NCI-H2029 (cell line): ENCODE measurements at places on chromosomes 2 and 18.
A peak's percentile ranks its signal among the peaks of the same experiment; 100 is the strongest.

DNA sequence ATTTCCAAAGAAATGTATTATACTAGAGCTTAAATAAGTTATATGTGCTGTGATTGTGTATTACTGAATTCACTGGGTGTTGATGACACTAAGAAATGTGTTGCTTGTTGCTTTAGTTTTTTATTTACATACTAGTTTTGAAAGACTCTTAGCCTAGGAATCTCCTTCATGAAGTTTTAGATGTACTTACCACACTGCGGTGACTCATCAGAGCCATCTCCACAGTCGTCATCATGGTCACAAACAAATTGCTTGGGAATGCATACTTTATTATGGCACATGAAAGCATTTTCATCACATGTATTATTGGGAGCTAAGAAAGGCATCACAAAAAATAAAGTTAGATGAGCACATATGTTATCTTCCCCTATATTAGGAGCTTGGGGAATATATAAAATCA is 1624.2 kb downstream of the LRP1B start:
- DNase-seq: no peak

GRCh38 chr18:5510135-5510846 is 33.5 kb downstream of the EPB41L3 start:
- DNase-seq: no peak

- peak; percentile 46 for DNase-seq
Measured at GRCh38 chr2:66478731-66479316, 43.9 kb downstream of the MEIS1 start.

DNA sequence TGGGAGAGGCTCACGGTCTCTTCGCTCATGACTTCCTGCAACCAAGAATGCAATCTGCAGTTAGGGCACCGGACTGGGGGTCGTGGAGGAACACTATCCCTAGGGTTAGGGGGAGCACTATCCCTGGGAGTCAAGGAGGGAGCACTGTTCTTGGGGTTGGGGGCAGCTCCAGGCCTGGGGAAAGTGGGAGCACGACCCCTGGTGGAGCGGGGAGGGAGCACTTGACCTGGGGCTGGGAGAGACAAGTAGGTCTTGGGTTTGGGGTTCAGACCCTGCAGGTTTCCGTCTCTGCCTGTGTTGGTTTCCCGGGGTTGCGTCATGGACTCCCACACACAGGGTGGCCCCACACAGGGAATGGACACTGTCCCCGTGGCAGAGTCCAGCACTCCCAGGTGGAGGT is 133.6 kb downstream of the TPO start:
- DNase-seq: no peak

GRCh38 chr2:227703280-227703732 is 14.5 kb downstream of the SLC19A3 start:
- peak; percentile 34 for DNase-seq

GRCh38 chr2:27664154-27664574 is 475 bp downstream of the SLC4A1AP start:
- no peak for DNase-seq

- DNase-seq: no peak
Measured at GRCh38 chr2:8430628-8431027, 251.2 kb upstream of the ID2 start.

GRCh38 chr2:113132414-113133021 is 5.1 kb downstream of the IL1RN start:
- no peak for DNase-seq

DNA sequence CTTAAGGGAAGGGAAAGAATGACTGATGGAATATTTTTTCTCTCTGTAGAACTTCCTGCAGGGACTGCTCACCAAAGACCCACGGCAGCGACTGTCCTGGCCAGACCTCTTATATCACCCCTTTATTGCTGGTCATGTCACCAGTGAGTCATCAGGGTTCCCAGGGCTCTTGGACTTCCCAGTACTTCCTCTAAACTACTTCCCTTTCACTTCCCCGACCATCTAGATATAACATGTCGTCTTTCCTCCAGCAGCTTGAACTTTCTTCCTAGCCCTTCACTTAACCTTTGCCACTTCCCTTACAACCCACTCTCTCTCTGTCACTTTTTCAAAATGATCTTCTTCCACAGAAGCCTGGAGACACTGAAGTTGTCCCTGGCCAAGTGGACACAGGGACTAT is 7.2 kb downstream of the STK36 start:
- DNase-seq: no peak

GRCh38 chr2:181457121-181457740 is at the start of gene ITGA4:
TSS of gene ITGA4 (plus strand) at chr2:181457386. CDS start at chr2:181457655, 269 bp downstream.
- no peak for DNase-seq

DNA sequence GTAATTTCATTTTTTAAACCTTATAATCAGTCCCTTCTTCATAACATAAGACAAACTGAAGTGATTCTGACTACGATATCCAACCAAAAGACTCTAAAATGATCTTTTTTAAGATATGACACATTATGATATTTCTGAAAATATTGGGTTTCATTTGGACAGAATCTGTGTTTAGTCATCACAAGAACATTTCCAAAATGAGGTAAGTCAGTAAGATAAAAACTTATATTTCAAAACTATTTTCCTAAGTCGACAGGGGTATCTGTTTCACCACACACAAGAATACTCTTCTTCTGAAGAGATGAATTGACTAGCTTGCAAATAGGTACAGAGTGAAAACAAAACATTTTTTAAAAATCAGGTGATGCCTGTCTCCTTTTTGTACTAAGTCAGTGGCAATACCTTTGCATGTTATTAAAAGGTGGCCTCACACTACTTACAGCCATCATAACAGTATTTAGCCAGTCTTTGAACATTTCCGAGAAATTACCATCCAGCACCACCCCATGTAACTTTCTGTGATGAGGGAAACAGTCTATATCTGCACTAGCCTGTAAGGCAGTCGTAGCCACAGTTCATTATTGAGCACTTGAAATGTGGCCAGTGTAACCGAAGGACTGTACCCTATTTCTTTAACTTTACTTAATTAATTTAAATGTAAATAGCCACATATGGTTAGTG is 13.5 kb downstream of the STK39 start:
- DNase-seq: no peak

GRCh38 chr2:7840651-7841380 is 841.0 kb upstream of the ID2 start:
- no peak for DNase-seq

DNA sequence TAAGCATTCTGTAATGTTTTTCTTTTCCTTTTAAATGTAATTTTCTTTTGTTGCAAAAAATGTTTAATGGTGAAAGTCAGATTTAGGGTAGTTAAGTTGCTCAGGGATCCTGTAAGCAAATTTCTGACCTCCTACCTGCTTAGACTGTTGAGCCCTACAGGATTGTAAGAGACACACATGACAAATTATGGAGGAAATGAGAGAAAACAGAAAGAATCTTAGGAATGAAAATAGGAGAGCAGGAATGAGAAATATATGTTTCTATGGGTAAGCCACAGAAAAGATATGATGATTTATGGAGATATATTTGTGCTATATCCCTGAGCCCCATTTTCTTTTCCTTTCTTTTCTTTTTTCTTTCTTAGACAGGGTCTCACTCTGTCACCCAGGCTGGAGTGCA is 28.3 kb downstream of the CYBRD1 start:
- no peak for DNase-seq

DNA sequence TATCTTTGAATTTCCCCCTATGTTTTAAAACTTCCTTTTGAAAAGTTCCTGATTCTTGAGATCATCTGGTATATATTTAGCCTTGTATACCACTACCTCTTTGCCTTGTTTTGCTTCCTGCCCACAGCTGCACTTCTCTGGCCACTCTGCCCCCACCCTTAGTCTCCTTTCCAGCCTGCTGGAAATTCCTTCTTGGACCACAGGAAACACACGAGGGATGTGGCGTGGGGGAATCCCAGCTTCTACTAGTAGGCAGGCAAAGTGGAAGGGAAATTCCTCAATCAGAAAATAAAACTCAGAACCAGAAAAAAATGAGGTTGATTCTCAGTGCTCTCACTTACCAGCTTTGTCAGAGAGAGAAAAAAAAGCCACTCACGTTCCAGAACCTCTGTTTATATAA is 13.4 kb downstream of the IL18RAP start:
- no peak for DNase-seq

- no peak for DNase-seq
Measured at GRCh38 chr18:47735041-47735702, 195.3 kb downstream of the SMAD2 start.

DNA sequence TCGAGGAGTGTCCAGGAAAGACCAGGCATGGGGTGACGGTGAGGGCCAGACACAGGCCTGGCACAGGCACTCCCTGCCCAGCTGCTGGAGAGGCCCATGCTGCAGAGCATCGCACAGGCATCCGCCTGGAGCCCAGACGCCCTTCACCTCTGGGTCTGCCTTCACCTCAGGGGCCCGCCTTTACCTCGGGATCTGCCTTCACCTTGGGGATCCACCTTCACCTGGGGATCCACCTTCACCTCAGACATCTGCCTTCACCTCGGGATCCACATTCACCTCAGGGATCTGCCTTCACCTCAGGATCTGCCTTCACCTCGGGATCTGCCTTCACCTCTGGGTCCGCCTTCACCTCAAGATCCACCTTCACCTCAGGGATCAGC is 7.7 kb downstream of the KIF1A start:
- no peak for DNase-seq

GRCh38 chr2:140063356-140063755 is 1283.2 kb upstream of the NXPH2 start:
- DNase-seq: no peak
